CD4-positive, alpha-beta T cell treated with Interleukin-1 beta for 1 hour (primary cell): ENCODE measurements at places on chromosomes 6 and 20.

- no peak for DNase-seq
Measured at GRCh38 chr6:134753001-134753400, 196.9 kb downstream of the ALDH8A1 start.

DNA sequence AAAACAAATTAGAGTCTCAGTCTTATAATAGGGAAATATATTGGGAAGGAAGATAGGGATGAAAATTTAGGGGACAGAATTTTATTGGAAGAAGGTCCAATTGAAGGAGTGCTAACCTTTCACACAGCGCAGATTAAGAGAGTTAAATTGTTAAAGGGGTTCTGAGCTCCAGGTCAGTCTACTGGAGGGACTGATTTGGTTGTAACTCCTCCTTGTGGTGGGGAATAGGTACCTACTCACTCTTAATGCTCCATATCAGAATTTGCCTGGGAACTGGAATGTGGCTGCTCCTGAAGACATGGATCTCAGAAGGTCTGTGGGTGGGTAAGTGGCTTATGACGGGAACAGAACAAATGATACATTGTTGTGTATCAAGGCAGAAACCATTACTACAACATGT is 143.5 kb downstream of the FLRT3 start:
- DNase-seq: no peak

- DNase-seq: no peak
Measured at GRCh38 chr6:162385980-162386379, 341.6 kb downstream of the PRKN start.

DNA sequence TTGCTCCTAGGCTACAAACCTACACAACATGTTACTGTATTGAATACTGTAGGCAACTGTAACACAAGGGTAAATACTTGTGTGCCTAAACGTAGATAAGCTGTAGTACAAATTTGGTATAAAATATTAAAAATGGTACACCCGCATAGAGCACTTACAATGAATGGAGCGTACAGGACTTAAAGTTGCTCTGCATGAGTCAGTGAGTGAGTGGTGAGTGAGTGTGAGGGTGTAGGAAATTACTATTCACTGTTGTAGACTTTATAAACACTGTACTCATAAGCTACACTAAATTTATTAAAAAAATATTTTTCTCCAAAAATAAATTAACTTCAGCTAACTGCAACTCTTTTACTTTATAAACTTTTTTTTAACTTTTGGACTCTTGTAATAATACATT is 391.6 kb downstream of the ADGRB3 start:
- no peak for DNase-seq

- DNase-seq: no peak
Measured at GRCh38 chr6:67265996-67266921, 1368.8 kb upstream of the ADGRB3 start.

GRCh38 chr6:111486921-111487320 is 3.9 kb upstream of the REV3L start:
- no peak for DNase-seq

- DNase-seq: no peak
Measured at GRCh38 chr6:3337521-3338350, 79.0 kb downstream of the PSMG4 start.

DNA sequence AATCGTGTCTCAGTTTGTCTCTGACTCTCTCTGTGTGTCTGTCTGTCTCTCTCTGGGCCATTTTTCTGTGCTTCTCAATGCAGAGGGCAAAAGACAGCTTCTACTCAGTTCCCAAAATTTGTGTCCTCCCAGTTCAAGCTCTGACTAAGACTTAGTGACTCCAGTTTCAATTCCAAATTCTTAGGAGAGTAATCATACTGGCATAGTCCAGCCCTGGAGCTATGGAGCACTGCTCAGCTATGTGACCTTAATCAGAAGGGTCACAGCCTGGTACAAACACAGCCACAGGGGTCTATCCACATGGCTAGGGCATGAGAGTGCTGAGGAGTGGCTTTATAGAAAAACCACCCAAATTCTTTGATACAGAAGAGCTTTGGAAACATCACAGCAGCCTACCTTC is 91.9 kb downstream of the FOXF2 start:
- no peak for DNase-seq

DNA sequence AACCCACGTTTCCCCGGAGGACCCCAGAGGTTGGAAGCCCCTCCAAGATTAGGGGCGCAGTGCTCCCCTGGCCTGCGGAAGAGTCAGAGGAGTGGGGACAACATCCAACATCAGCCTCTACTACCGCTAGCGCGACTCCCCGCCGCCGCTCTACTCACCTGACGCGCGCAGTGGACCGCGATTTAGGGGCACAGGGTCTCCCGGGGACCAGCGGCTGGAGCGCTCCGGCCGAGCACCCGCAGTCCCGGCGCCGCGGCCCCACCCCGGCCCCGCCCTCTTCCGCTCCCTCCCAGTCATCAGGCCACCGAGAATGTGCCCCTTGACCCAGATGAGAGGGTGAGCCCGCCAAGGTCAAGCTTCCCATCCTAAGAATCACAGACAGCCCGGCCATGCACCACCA is at the start of gene ZFP57:
ZFP57 (minus strand) TSS at position 249 of the 400 bp plus-strand sequence. CDS start 4,149 bp downstream, outside the sequence.
- no peak for DNase-seq
